Activated CD4-positive, alpha-beta T cell treated with anti-CD3 and anti-CD28 coated beads, Interleukin-2, amount 10 ng/mL, durations not matched to agents 24 days and 14 days (primary cell): ENCODE measurements at places on chromosomes 5 and 9. TPM values are rescaled to one million over a fixed set of nuclear protein-coding genes. Genes with fewer than 3 reads are reported as not detected.

LCN15 gene
- total RNA-seq: not detected in 2 replicates

DNA sequence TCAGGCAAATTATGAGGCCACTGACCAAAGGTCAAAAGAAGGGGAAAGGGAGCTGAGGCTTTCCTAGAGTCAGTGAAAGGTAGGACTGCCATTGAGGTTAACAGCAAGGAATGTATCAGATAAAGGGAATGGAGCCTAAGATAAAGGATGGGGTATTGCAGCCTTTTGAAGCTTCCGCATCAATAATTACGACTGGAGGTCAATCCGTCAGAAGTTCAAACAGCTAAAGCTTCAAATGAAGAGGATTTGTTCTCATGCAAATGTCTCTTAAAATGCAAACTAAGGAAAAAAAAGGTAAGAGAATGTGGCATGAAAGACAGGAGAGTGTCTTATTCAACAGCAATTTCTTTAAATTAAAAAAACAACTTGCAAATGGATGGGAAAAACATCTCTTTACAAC lies 341.1 kb upstream of the RGMB start:
- no peak for DNase-seq

DNA sequence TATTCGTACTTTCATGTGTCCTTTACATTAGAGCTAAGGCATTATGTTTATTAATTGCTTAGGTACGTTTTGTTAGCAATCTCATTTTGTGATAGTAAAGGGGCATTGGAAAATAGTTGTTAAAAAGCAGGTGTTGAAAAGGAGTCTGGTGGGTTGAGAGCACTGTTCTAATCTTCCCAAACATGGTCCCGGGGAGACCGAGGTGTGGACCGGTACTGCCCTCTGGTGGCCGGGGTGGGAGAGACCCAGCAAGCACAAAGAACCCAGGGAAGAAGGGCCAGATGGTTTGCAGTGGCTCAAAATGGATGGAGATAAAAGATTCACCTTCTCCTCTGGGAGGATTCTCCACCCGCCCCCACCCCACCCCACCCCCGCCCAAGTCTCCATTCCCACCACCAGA lies 26.1 kb downstream of the IDNK start:
- peak; percentile 91 for DNase-seq

- DNase-seq: no peak
Observed at GRCh38 chr5:136056771-136057335, 28.1 kb downstream of the TGFBI start.

GRCh38 chr5:156021866-156022265 lies 305.1 kb upstream of the SGCD start:
- DNase-seq: no peak

- DNase-seq: no peak
Observed at GRCh38 chr5:172920447-172920849, 38.8 kb upstream of the RPL26L1 start.
